ENCODE measurements at places on chromosomes 4 and X. TPM values are rescaled to one million over a fixed set of nuclear protein-coding genes. Genes with fewer than 3 reads are reported as not detected.

The SATL1 gene
- polyA plus RNA-seq = not detected

The BEX5 gene
- polyA plus RNA-seq = 5.8 TPM

The TMPRSS11A gene
- not detected for polyA plus RNA-seq

The TCEAL2 gene
- polyA plus RNA-seq = 0.33 TPM

The CLNK gene
- polyA plus RNA-seq = not detected

The CHRDL1 gene
- not detected for polyA plus RNA-seq

The DOK7 gene
- not detected for polyA plus RNA-seq

The FGG gene
- not detected for polyA plus RNA-seq

The CCDC158 gene
- polyA plus RNA-seq = not detected

The FHIP1A gene
- polyA plus RNA-seq = not detected

The PPP2R2C gene
- polyA plus RNA-seq = not detected

The DUX4 gene
- not detected for polyA plus RNA-seq

The CLCN3 gene
- polyA plus RNA-seq = 12.8 TPM

The TMEM271 gene
- polyA plus RNA-seq = not detected

The TCP11X2 gene
- not detected for polyA plus RNA-seq

The GAGE12E gene
- polyA plus RNA-seq = not detected

The MGAT4D gene
- polyA plus RNA-seq = not detected

The XAGE1B gene
- polyA plus RNA-seq = not detected

The TMSB15C gene
- 0.93 TPM for polyA plus RNA-seq

The HSFX1 gene
- 0.14 TPM for polyA plus RNA-seq

The GPR50 gene
- polyA plus RNA-seq = not detected

The CYSLTR1 gene
- 2.6 TPM for polyA plus RNA-seq

The NALF2 gene
- not detected for polyA plus RNA-seq

The SRP72 gene
- 175 TPM for polyA plus RNA-seq

The CXorf51A gene
- polyA plus RNA-seq = not detected

The MMAA gene
- polyA plus RNA-seq = 7.2 TPM

The DMP1 gene
- polyA plus RNA-seq = not detected

The TRPC5OS gene
- polyA plus RNA-seq = not detected

The SPANXB1 gene
- not detected for polyA plus RNA-seq

The LNX1 gene
- 0.30 TPM for polyA plus RNA-seq

All from CD8-positive, alpha-beta memory T cell (primary cell).